Activated CD4-positive, alpha-beta memory T cell treated with anti-CD3 and anti-CD28 coated beads, Interleukin-2, amount 10 ng/mL, durations not matched to agents 7 days and 5 days (primary cell): ENCODE measurements at places on chromosomes 2 and 18. TPM values are rescaled to one million over a fixed set of nuclear protein-coding genes. Genes with fewer than 3 reads are reported as not detected.

DNA sequence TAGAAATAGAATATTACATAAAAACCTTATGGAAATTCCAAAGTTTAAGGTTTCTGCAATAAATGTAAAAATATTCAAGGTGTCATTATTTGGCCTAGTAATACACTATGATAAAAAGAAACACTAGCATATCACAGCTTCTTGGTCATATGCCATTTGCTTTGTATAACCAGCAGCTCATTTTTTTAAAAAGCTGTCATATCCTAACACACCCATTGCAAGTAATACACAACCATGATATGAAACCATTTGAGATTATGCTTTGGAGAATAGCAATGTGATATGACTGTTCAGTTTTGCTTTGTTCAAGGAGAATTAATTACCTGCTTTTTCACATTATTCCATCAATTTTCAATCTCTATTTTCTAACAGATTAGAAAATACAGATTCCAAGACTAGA is 149.0 kb downstream of the IKZF2 start:
- DNase-seq: no peak
- H3K36me3 ChIP-seq: no peaks in the 10 kb centered on the region
- peaks cover 2% of the 10 kb centered on the region for H3K4me1 ChIP-seq
- peaks cover 2% of the 10 kb centered on the region for H3K27me3 ChIP-seq

TUBA4B gene
- total RNA-seq: not detected

DNA sequence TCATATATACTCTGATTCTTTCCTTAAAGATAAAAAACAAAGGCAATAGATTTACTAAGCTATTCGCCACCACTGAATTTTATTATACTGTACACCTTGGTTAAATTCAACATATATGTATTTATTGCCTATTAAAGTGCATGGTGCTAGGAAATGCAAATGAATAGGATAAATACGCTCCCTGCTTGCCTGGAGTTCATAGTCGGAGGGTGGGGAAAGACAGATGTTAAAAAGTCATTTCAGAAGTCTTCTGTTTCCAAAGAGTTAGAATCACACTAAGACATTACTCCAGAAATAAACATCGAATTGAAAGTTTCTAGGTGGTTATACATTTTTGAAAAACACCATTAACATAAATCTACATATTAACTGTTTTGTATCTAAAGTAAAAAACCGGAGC is 19.8 kb downstream of the C1D start:
- no peak overlapping the region for H3K27ac ChIP-seq
- no peak for DNase-seq
- no peak overlapping the region for H3K4me3 ChIP-seq
- no peaks in the 10 kb centered on the region for H3K4me1 ChIP-seq

GPAT2 gene
- 7.1 TPM for total RNA-seq

DNA sequence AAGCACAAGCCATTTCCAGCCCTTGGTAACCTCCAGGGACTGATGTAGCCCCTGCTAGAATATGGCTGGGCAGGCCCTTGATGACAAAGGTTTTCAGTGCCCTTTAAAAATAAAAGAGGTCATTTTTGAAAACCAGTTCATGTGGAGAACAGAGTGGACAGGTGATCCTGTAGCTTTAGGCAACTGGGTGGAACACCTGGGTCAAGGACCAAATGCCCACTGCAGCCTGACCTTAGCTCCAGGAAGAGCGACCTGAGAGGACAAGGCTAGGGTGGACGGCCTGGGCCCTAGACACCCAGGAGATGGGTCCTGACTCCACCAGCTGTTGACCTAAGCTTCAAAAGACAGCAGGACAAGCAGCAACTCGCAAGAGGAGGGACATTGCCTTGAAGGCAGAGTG is 116.6 kb downstream of the LIPG start:
- no peak for DNase-seq
- no peak overlapping the region for H3K27ac ChIP-seq
- no peaks in the 10 kb centered on the region for H3K4me1 ChIP-seq
- H3K27me3 ChIP-seq: peaks cover 2% of the 10 kb centered on the region
- H3K36me3 ChIP-seq: no peaks in the 10 kb centered on the region

- DNase-seq: no peak
- no peak overlapping the region for H3K27ac ChIP-seq
- no peak overlapping the region for H3K4me3 ChIP-seq
Observed at GRCh38 chr2:121242175-121242875, 42.7 kb downstream of the TFCP2L1 start.

- no peaks in the 10 kb centered on the region for H3K27me3 ChIP-seq
- H3K4me1 ChIP-seq: peaks cover 2% of the 10 kb centered on the region
- no peak for DNase-seq
- H3K27ac ChIP-seq: no peak overlapping the region
Observed at GRCh38 chr2:10223932-10224720, 78.6 kb upstream of the HPCAL1 start.

DNA sequence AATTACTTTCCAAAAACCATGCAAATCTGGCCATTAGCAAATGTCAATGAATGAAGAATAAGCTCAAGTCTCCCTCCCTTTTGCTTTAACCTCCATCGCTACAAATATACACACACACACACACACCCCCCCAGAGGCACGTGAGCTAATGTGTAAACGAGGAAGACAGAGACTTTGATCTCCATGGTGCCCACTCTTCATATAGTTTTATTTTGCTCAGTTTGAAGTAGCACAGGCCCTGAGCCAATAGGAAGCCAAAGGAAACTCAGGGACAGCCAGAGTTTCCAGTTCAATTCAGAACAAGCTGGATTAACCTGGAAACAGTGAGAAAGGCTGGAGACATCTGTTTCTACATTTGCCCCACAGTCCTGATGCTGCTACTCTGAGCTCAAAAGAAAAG is 248.4 kb upstream of the MEIS1 start:
- no peaks in the 10 kb centered on the region for H3K27me3 ChIP-seq
- H3K36me3 ChIP-seq: no peaks in the 10 kb centered on the region
- no peak overlapping the region for H3K4me3 ChIP-seq
- no peak overlapping the region for H3K27ac ChIP-seq
- H3K4me1 ChIP-seq: no peaks in the 10 kb centered on the region
- DNase-seq: no peak

UGT1A6 gene
- not detected for total RNA-seq

- H3K27me3 ChIP-seq: peaks cover 27% of the 10 kb centered on the region
- no peaks in the 10 kb centered on the region for H3K36me3 ChIP-seq
- H3K4me3 ChIP-seq: no peak overlapping the region
- H3K4me1 ChIP-seq: no peaks in the 10 kb centered on the region
- H3K27ac ChIP-seq: no peak overlapping the region
- DNase-seq: no peak
Observed at GRCh38 chr2:73373344-73373743, 12.3 kb upstream of the ALMS1 start.

- no peaks in the 10 kb centered on the region for H3K27me3 ChIP-seq
- no peaks in the 10 kb centered on the region for H3K36me3 ChIP-seq
- no peak overlapping the region for H3K4me3 ChIP-seq
- no peak overlapping the region for H3K27ac ChIP-seq
- DNase-seq: no peak
- H3K4me1 ChIP-seq: no peaks in the 10 kb centered on the region
Observed at GRCh38 chr18:25735459-25735858, 355.0 kb downstream of the SS18 start.

GRCh38 chr18:4549164-4549872 is 94.2 kb upstream of the DLGAP1 start:
- no peaks in the 10 kb centered on the region for H3K4me1 ChIP-seq
- H3K36me3 ChIP-seq: no peaks in the 10 kb centered on the region
- DNase-seq: no peak
- no peak overlapping the region for H3K4me3 ChIP-seq

GRCh38 chr2:53896864-53897263 is 37.1 kb upstream of the GPR75 start:
- DNase-seq: no peak
- H3K4me3 ChIP-seq: no peak overlapping the region
- H3K27ac ChIP-seq: no peak overlapping the region
- peaks cover 56% of the 10 kb centered on the region for H3K36me3 ChIP-seq
- no peaks in the 10 kb centered on the region for H3K4me1 ChIP-seq

CD28 gene
- 194 TPM for total RNA-seq

GRCh38 chr18:48813833-48814489 is 136.8 kb downstream of the SMAD7 start:
- DNase-seq: peak; percentile 64
- H3K4me1 ChIP-seq: peaks cover 63% of the 10 kb centered on the region
- H3K27ac ChIP-seq: peak overlapping the region; percentile 90
- H3K27me3 ChIP-seq: no peaks in the 10 kb centered on the region

GRCh38 chr2:6943971-6944370 is 26.8 kb downstream of the RNF144A start:
- no peak overlapping the region for H3K27ac ChIP-seq
- peaks cover 41% of the 10 kb centered on the region for H3K36me3 ChIP-seq
- no peak overlapping the region for H3K4me3 ChIP-seq

FSHR gene
- not detected for total RNA-seq

GKN1 gene
- total RNA-seq: not detected

CARF gene
- 12.3 TPM for total RNA-seq

DNA sequence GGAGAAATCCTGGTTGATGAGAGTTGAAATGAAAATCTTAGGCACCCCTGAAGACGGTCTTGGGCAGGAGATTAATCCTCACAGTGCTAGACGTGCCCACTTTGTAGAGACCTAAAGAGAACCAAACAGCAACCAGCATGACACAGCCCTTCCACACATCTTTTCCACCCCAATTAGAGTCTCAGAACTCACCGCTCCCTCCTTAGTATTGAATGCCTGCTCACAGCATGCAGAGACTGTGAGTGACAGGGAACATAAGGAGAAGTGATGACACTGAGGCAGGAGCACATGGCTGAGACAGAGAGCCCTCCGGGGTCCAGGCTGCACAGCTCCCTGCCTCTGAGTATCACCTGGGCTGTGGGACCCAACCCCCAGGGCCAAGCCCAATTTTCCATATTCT is 367.6 kb downstream of the EIPR1 start:
- H3K4me1 ChIP-seq: no peaks in the 10 kb centered on the region
- H3K27ac ChIP-seq: no peak overlapping the region
- no peaks in the 10 kb centered on the region for H3K27me3 ChIP-seq
- DNase-seq: no peak
- H3K4me3 ChIP-seq: no peak overlapping the region

DNA sequence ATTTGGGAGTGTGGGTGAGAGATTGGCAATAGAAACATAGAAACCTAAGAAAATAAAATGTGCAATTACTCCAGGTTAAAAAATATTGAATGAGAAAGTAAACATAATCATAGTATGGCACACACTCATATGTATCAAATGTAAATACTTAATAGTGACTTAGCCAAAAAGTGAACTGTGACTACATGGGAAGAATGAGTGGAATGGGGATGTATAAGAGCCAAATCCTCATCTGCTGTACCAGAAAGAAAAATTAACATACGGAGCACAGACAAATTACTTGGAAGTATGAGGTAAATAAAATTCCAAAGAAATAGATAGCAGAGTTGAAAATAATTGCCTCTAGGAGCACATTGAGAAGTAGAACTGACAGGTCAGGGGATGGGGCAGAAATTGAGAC is 4.0 kb downstream of the FLACC1 start:
- no peak overlapping the region for H3K27ac ChIP-seq
- H3K4me3 ChIP-seq: no peak overlapping the region
- peaks cover 8% of the 10 kb centered on the region for H3K36me3 ChIP-seq
- H3K27me3 ChIP-seq: no peaks in the 10 kb centered on the region

GRCh38 chr2:36912695-36913094 is 53.6 kb downstream of the STRN start:
- no peaks in the 10 kb centered on the region for H3K27me3 ChIP-seq
- no peak overlapping the region for H3K4me3 ChIP-seq
- no peak overlapping the region for H3K27ac ChIP-seq
- peaks cover 6% of the 10 kb centered on the region for H3K36me3 ChIP-seq
- no peak for DNase-seq

DNA sequence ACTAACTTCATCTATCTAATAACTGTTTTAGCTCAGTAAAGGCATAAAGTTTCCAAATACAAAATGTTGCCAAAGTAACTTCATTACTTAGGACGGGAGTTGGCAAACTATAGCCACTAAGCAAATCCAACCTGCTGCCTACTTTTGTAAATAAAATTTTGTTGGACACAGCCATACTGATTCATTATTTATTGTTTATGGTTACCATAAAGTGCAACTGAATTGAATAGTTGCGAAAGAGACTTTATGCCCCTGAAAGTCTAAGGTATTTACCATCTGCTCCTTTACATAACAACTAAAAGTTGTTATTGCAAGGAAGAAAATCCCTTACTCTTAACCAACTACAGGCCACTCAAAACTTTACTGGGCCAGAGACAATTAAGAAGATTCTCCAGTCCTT is 256.7 kb upstream of the RBBP8 start:
- H3K36me3 ChIP-seq: no peaks in the 10 kb centered on the region
- H3K4me3 ChIP-seq: no peak overlapping the region
- no peaks in the 10 kb centered on the region for H3K4me1 ChIP-seq
- H3K27me3 ChIP-seq: no peaks in the 10 kb centered on the region
- no peak for DNase-seq
